ENCODE measurements at places on chromosomes 16 and 17.

- no peak for DNase-seq
These were observed 10.1 kb downstream of the DYNC1LI2 start for GRCh38 chr16:66741169-66741900.

DNA sequence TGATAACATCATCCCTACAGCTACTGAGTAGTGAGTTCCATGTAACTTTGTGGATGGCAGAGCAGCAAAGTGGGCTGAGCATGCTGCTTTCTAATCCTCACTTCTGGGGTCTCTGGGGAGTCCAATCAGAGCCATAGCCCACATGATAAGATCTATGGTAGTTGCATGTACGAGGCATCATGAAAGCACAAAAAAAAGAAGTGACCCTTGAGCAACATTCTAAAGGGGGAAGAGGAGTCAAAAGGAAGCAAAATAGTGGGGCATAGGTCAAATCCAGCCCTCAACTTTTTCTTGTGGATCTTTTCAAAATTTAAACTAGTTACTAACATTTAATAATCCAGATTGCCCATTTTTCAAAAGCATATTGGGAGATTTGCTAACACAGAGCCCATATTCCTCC lies 208.5 kb upstream of the TOX3 start:
- DNase-seq: no peak

DNA sequence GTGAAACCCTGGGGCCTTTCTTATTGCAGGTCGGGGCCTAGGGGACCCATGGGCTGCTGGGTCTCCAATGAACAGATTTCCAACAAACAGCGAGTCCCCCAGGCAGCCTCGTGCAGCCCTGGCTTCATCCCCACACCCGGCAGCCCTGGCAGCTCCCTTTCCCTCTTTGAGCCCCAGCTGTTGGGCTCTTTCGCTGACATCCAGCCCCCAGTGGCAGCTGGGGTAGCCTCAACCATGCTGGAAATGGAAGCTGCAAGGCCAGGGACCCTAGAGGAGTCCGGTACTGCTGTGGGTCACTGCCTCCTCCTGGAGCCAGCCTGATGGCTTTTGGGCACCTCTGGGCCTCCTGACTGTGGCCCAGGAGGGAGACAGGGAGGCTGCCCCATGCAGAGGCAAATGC lies 5.9 kb downstream of the RPUSD1 start:
- DNase-seq: no peak

DNA sequence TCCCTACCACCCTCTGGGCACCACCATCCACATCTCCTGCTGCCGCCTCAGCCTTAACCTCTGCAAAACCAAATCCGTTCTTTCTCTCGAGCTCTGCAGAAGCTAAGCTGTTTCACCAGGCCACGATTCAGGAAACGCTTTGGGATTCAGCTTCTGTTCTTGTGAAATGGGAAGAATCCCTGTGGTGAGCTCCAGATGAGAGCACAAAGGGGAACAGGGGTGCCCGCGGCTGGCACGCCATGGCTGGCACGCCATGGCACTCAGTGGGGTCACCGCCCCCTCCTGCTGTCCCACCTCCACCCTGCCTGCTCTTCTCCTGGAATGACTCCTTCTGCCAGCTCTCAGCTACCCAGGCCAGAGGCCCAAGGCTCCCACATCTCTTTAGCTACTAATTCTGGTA lies 5.7 kb downstream of the QPRT start:
- DNase-seq: no peak

DNA sequence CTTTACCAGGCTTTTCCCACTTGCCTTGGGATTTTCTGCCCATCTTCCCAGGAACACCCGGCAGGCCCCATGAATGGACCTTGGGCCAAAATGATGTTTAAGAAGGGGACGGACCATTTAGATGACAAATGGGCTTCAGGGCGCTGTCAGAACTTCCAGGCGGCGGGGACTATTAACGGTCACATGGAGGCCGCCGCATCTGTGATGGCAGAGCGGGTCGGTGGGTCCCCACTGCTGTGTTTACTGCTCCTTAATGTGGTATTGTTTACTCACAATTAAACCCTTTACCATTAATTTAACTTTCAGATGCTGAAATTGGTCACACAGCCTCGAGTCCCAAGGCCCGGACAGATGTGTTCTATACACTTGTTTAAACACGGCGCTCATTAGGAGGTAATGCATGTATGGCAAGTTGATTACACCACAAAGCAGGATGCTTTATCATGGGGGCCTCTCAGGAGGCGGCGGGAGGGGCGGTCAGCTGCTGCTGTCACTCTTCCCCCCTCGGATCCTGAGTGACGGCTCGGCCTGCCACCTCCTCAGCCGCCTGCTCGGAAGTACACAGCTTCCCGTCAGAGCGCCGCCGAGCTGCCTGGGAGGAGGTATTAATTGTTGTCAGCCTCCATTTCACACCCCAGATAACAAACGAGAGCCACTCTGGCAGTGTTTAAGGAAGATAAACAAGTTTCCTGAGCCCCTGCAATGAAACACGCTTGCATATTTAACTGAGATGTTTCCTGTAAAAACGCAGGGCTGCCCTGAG lies 83.9 kb upstream of the IRX3 start:
- no peak for DNase-seq

DNA sequence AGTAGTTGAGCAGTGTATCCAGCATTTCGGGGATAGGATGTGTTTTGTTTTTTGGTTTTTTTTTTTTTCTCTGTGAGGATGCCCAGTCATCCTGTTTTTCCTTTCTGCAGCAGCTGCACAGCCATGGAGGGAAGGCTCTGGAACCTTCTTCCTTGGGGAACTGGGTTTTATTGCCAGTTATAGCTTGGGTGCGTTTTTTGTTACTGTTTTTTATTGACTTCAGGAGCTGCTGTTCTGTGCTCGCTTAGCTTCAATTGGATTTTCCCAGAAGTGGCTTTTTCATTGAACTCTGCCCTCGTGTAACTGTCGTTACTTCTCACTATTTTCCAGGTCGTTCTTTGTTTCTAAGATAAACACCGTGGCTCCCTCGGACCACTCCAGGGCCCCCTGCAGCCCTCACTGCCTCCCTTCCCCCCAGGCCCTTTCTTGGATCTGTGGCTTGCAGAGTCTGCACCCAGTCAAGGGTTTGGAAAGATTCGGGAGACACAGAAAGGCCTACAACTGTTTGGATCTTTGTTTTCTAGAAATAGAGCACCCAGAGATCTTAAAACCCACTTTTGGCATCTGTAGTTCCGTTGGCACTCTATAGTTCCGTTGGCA lies 119.7 kb upstream of the CACNG5 start:
- DNase-seq: no peak

DNA sequence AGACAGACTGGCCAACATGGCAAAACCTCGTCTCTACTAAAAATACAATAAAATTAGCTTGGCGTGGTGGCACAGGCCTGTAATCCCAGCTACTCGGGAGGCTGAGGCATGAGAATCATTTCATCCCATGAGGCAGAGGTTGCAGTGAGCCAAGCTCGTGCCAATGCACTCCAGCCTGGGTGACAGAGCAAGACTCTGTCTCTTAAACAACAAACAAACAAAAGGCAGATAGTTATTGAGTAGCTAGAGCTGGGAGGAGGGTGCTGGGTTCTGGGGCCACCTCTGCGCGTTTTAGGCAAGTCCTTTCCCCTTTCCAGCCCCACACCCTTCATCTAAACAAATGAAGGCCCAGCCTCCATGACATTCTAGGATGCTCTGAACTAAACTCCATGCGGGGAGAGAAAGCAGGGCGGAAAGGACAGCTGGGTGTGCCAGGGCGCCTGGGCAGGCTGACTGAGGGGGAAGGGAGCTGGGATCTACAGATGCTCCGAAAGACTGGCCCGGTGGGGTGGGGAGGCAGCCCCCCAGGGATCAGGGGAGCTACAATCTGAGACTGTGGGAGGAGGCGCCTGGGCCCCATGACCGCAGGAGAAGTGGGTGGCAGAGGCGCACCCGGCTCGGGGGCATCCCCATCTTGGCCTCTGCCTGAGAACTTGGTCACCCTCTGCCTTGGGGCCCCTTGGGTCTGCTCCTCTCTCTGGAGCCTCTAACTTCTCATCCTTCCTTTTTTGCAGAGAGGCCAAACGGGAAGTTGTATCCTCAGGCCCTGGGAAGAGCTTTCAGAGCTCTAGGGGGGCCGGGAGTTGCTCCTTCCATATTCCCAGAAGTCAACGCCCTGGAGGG lies 910 bp downstream of the ITGAL start:
- no peak for DNase-seq

DNA sequence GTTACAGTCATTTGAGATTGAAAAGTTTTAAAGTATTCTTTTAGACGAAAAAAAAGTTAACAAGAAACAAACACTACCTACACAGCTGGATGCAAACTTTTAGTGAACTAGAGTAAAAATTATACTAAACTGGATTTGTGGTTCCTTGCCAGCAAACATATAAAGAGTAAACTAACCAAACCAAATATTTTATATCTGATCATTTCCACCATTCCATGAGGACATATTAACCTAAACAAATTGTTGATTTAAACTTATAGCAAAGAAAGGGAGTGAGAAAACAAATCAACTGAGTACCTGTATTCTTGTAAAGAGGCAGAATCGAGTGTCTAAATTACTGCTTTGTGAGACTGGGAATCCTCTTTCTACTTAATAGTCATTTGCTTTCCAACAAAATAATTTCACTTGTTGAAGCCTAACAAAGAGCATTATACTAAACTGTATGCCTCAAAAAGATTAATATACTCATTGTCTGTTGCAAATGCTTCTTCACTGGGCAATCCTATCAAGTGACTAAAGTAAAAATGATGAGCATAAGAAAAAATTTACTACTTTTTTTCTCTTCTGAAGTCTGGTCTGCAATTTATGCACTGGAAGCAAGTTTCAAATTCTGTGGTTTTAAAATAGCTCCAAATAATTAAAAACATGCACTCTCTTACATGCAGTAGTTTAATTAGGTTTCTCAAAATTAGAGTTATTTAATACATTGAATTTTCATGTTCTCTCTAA lies 37.5 kb downstream of the AKAP10 start:
- DNase-seq: no peak

- DNase-seq: no peak
These were observed 9.9 kb downstream of the C17orf100 start for GRCh38 chr17:6661464-6661848.

DNA sequence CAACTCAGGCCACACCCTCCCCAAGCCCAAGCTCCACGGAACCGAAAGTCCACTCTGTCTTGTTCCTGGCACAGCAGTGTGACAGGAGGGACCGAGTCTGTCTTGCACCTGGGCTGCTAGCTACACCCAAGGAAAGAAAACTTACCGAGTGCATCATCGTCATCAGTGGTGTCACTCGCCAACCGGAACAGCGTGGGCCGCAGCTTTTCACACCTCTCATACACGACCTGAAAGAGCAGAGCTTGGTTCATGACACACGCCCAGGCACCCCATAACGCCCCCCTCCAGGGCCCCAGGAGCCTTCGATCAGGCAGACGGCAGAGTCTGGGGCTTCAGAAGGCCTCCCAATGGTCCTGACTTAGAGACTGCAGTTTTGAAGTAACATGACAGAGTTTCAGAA lies 27.5 kb downstream of the GGA2 start:
- no peak for DNase-seq

GRCh38 chr17:78725448-78726021 lies 56.5 kb downstream of the CYTH1 start:
- no peak for DNase-seq

GRCh38 chr17:13044572-13045065 lies 26.8 kb upstream of the ELAC2 start:
- no peak for DNase-seq

DNA sequence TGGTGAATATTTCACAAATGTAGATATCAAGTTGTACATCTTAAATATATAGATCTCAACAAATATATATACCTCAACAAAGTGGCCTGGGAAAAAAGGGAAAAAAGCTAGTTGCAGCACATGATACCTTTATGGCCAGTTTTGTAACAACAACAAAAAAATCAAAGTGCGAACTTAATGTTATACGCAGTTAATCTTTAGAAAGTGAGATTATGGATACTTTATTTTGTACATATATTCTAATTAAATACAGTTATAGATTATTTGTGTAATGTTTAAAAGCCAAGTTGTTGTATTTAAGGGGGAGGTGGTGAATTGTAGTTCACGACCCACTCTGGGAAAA lies 385 bp upstream of the ZFP1 start:
- no peak for DNase-seq

DNA sequence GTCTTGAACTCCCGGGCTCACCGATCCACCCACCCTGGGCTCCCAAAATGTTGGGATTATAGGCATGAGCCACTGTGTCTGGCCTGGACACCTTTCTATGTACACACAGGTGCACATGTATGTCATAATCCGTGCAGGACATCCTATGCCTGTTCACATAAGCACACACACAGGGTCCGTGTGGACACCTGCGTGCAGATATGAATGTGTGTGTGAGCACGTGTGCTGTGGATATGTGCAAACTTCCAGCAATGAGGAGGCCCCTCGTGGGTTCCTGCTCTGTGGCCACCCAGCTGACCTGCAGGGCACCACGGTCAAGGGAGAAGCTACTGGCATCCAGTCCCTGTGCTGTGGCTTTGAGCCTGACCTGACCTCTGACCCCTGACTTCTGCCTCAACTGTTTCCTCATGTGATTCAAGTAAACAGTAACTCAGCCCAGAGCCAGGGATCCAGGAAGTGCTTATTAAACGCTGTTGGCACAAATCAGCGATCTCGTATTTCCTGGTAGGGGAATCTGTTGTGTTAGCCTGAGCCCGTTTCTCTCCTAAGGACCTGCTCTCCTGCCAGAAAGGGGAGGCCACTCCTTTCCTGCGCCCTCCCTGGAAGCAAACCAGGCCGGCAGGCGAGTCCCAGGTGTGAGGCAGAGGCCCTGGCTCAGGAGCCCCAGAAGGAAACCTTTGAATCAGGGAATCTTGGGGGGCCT lies 6.5 kb downstream of the CPNE7 start:
- no peak for DNase-seq

DNA sequence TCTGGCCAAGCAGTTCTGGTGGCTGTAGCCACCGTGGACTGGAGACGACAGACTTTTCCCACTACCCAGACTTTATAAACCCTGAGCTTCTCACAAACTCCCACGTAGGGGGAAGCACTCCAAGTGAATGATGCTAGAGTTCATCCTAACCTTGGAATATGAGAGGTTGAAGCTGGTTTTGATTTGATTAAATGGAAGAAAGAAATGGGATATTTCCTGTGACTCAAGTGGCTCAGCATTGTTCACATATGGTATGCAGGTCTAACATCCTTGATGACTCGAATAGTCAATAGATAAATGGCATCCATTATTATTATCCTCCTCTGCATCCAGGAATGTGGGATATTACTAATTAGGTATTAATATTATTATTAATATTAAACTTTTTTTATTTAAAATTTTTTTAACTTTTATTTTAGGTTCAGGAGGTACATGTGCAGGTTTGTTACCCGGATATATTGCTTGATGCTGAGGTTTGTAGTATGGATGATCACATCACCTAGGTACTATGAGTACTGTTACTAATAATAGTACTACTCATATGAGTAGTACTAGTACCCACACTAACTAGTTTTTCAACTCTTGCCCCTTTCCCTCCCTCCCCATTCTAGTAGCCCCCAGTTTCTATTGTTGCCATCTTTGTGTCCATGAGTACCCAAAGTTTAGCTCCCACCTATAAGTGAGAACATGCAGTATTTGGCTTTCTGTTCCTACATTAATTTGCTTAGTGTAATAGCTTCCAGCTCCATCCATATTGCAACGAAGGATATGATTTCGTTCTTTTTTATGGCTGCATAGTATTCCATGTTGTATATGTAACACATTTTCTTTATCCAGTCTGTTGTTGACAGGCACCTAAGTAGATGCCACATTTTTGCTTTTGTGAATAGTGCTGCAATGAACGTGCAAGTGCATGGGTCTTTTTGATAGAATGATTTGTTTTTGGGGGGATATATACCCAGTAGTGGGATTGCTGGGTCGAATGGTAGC lies 22.9 kb downstream of the PIK3R6 start:
- DNase-seq: no peak

Data from Karpas-422 (cell line).